Endothelial cell (in vitro differentiated cells): ENCODE measurements at places on chromosomes 3 and 15.

DNA sequence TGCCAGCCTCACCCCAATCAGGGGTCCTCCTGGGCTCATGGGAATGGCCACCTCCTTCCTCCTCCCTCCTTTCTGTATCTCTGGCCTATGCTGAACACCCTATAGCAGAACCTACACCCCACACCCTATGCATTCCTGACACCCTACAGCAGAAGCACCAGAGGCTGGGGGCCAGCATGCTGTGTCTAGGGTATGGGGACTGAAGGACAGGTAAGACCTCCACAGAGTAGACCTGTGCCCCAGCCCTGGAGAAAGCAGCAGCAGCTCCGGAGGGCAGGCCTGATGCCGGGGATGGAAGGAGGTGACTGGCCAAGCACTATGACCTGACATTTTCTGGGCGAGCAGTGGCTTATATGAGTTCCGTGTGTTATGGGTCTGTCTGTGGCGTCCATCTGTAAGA is 66.9 kb downstream of the TLE3 start:
- DNase-seq, result no peak

- DNase-seq, result no peak
Observed at GRCh38 chr15:33304924-33305323, 5.8 kb upstream of the RYR3 start.

DNA sequence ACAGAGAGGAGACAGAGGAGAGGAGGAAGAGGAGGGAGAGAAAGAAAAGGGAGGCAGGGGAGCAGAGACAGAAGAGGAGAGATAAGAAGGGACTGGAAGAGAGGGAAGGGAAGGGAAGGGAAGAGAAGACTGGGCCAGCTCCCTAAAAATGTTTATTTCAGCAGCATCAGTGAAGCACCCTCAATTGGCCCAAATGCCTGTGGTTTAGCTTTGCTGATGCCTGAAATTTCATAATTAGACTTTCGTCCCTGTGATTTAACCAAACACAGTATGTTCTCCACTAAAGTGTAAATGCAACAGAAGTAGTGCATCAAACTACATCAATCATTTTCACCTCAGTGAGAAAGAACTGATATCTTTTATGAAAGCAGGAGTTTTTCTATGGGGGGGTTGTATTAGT is 55.9 kb downstream of the NOX5 start:
- DNase-seq, result no peak

DNA sequence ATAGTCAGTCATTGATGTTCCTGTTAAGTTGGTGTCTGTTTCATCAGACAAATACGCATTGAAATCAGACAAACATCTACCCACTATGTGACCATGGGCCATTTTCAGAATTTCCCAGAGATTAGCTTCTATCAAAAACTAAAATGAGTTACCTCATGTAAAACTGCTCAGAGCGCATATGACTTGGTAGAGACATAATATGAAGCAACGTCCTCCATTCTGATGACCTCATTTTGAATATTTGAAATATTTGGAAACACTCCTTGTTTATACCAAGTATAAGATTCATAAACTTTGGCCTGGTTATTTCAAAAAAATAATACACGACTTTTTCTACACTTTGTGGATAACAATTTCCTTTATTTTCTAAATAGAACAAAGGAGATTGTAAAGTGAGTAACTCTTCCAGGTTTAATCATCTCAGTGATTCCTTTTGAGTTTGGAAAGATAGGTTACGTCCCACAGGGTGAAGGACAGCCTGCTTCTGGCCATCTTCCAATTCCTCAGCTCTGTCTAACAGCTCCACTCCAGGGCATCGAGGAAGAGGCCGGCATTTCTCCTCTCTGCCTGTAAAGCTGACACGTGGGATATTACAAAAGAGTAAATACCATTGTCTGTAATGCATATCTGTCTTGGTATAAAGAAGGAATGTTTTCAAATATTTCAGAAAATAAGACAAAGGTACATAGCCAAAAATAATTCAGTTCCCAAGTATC is 122.6 kb downstream of the CADM2 start:
- no peak for DNase-seq

- DNase-seq, result no peak
Observed at GRCh38 chr15:96792216-96792615, 461.7 kb downstream of the NR2F2 start.

DNA sequence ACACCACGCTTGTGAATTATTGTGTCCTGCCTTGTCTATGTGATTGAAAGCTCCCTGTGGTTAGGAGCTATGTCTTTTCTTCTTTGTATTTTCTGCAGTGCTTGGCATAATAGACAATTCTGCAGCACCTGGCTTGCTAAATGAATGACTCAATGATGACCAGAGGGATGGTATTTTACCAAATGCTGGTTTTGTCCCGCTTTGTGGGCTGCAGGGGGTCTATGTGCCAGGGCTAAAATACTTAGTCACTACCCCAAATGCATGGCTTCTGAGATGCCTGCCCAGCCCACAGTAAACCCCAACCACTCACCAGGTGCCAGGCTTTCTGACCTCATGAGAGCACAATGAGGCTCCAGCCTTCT is 50.9 kb downstream of the BOC start:
- DNase-seq, result no peak

GRCh38 chr3:45777746-45778386 is 18.5 kb downstream of the SLC6A20 start:
- DNase-seq, result no peak

GRCh38 chr3:64894006-64894405 is 206.2 kb upstream of the ADAMTS9 start:
- DNase-seq, result no peak

- no peak for DNase-seq
Observed at GRCh38 chr3:77236118-77236517, 196.2 kb downstream of the ROBO2 start.

- no peak for DNase-seq
Observed at GRCh38 chr15:57134071-57134605, 215.7 kb downstream of the TCF12 start.

- no peak for DNase-seq
Observed at GRCh38 chr3:66582721-66583423, 82.0 kb upstream of the LRIG1 start.

DNA sequence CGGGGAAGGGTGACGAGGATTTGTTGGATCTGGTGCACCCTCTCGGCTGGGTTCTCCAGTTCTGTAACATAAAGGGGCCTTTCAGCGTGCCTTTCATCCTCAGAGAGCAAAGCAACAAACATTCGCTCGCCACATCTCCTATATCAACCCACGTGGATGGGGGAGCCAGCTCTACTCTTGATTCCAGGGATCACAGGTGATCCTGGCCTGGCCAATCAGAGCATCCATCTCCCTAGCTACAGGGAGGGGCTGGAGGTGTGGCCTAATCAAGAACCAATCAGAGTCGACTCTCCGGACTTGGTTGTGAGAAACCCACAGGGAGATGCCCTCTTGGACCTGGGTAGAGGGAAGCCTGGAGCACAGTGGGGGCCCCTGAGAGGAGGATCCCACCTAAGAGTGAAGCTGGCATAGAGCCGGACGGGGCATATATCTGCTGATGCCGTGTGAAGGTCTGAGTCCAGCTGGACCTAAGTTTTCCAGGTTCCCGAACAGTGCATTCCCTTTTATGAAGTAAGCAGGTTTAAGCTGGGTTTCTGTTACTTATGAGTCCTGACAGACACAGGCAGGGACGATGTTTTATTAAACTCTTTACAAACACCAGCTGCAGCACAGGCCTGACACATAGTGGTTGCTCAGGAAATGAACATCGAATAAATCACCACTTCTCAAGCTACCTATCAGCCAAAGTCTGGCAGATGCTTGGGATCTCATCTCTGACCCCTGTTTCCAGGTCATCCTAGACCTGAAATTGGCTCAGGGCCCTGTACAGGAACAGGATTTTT is 50.7 kb upstream of the RAD18 start:
- no peak for DNase-seq

DNA sequence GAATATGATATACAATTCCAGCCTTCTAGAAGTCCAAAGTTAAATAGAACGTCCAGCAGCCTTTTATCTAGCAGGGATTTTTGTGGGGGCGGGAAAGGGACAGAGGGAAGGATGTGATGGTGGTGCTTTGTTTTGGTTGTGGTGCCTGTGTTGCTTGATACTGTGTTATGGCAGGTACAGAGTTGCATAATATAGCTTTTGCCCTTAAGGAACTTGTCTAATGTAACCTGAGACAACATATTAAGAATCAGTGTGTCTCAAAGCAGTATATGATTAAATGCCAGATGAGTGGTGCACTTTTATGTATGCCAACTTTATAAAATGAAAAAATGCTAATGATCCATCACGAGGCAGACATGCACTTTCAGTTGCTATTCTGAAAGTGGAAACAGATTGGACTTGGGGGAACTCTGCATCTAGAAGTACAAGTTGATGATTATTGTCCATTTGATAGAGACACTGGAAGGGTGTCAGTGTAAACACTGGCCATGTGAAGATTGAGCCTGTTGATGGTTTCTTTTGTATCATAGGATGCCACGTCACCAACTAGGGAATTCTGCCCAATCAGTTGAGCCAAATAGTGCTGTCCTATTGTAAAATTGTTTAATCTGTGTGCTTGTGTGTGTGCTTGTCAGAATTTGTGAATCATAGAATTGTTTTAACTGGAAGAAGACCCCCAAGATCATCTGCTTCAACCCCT is 23.0 kb downstream of the NEO1 start:
- DNase-seq, result no peak

GRCh38 chr15:59543721-59544547 is 67.6 kb upstream of the GCNT3 start:
- DNase-seq, result no peak

DNA sequence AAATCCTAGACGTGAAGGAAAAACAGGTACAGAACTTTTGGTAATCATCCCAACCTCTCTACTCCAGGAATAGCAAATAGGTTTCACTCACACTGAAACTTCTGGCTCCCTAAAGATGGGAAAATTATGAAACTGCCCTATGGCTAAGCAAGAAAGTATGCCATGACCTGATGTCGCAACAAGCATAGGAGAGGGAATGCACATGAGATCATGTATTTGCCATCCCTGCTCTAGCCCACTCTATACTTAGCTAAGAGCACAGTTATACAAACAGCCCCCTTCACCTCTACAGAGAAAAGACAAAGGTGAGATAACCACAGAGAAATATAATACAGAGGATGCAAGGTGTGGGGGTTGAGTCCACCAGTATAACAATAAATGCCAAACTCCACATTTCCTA is 102.7 kb downstream of the TBC1D5 start:
- DNase-seq, result no peak

DNA sequence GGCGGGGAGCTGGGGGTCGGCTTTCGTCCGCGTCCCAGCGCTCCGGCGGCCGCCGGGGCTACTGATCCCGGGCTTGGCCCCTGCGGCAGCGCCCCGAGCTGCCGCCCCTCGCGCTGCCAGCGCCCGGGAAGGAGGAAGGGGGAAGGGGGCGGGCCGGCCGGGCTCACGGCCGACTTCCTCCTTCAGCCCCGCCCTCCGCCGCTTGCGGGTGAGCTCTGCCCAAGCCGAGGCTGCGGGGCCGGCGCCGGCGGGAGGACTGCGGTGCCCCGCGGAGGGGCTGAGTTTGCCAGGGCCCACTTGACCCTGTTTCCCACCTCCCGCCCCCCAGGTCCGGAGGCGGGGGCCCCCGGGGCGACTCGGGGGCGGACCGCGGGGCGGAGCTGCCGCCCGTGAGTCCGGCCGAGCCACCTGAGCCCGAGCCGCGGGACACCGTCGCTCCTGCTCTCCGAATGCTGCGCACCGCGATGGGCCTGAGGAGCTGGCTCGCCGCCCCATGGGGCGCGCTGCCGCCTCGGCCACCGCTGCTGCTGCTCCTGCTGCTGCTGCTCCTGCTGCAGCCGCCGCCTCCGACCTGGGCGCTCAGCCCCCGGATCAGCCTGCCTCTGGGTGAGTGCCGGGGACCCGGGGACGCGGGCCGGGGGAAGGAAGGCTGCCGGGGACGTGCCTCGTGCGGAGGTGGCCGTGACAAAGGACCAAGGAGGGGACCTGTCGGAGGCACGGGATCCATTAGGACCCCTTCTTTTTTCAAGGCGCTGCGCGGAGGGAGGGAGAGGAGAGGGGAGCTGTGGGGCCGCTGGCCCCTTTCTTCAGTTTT is at the start of gene SEMA4B:
Gene SEMA4B (plus strand): TSS at position 201 of the 814 bp plus-strand sequence. CDS start 249 bp downstream, at position 450.
- DNase-seq, result peak; percentile 57

GRCh38 chr3:152835601-152836102 is 721 bp downstream of the P2RY1 start:
- no peak for DNase-seq

- DNase-seq, result peak; percentile 42
Observed at GRCh38 chr15:52651868-52652267, 27.3 kb downstream of the ATOSA start.

DNA sequence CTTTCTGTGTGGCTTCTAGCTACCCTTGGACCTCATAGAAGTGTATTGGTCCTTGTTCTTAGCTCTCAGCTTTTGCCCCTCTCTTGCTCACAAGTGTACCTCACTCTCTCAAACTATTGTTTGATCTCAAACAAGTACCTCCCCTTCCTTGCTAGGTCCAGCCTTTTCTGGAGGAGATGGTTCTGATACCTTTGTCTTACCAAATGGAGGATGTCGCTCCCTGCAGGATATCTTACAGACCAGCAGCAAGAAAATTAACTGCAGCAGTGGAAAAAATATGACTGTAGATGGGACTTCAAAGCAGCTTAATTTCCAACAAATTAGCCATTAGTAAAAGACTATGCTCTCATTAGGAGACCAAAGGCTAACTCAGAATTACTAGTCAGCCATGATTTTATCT is 388.1 kb upstream of the ROBO2 start:
- DNase-seq, result no peak

DNA sequence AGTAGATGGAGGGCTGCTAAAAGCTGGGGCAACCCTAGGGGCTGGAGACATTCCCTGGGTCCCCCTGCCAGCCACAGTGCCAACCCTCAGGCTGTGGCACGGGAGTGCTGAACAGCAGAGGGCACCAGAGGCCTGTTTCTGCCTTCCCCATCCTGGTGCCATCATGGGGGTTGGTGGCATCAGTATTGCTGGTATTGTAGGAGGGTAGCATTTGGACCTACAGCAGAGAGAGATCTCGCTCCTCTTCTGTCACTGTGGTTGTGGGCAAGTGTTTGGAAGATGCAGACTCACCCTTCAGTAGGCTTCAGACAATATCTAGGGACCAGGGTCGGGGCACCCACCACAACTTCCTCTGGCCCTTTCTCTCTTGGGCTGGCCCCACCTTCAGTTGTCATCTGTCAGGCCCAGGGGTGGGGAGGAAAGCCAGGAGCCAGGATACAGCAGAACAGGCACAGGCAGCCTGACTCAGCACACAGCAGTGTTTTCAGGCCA is 123.5 kb downstream of the RPLP1 start:
- DNase-seq, result peak; percentile 62

DNA sequence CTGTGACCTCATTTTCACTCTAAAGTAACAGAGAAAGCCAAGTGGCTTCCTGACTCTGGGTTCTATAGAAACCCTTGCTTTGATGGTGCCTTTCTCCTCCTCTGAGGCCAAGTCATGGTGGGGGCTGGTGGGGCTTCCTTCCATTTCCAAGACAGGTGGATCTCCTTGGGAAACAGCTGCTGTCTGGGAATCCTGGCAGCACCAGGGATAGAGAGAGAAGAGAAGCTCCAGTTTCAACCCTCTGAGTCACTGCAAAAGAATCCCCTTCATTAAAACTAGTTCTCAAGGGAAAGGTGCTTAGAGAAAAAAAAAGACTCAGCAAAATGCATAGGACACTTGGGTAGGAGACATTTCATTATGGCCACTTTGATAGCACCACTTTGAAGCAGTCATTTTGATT is 614.4 kb downstream of the FHIT start:
- DNase-seq, result no peak
